Mesenteric fat pad (tissue), 1 donor: ENCODE measurements at places on chromosomes 5 and 9. TPM values are rescaled to one million over a fixed set of nuclear protein-coding genes. Genes with fewer than 3 reads are reported as not detected.
A peak's percentile ranks its signal among the peaks of the same experiment; 100 is the strongest.

- no peak for DNase-seq
These were observed 76.0 kb upstream of the PIP5K1B start for GRCh38 chr9:68629042-68629441.

The SPATA31C1 gene
- not detected for total RNA-seq

DNA sequence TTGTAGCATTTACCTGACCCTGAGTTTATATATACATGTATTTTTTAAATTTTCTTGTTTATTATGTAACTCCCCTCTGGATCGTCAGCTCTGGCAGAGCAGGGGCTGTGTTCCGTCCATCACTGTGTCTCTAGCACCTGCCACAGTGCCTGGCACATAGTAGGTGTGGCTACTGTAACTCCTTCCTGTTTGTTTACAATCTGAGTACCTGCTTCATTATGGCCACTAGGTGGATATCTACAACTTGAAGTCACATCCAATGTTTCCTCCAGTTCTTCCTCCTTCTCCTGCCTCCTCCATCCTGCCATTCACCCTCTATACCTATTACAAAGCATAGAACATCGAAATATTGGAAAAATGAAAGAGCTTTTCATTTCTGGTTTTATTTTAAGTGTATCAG is 14.2 kb upstream of the PPP1R2B start:
- no peak for DNase-seq

GRCh38 chr9:118529624-118530214 is 825.5 kb downstream of the TLR4 start:
- no peak for DNase-seq

GRCh38 chr5:173785400-173785799 is 102.7 kb upstream of the CPEB4 start:
- DNase-seq, result no peak

GRCh38 chr9:93114169-93114983 is 18.4 kb downstream of the CARD19 start:
- peak; percentile 76 for DNase-seq

The ERCC8 gene
- 8.0 TPM for total RNA-seq

The GPSM1 gene
- total RNA-seq, result 11.0 TPM

DNA sequence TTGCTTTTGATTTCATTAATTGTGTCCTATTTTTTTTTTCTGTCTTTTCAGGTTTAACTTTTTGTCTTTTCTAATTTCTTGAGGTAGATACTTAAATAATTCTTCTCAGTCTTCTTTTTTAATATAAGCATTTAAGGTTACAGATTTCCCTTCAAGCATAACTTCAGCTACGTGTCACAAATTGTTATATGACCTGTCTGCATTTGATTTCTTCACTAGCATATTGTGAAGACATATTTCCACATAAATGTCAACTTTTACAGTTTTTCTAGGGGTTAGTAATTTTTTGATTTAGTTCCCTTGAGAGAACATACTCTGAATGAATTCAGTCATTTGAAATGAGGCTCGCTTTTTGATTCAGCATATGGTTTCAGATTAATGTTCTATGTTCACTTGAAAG is 35.6 kb downstream of the RASA1 start:
- DNase-seq, result no peak

DNA sequence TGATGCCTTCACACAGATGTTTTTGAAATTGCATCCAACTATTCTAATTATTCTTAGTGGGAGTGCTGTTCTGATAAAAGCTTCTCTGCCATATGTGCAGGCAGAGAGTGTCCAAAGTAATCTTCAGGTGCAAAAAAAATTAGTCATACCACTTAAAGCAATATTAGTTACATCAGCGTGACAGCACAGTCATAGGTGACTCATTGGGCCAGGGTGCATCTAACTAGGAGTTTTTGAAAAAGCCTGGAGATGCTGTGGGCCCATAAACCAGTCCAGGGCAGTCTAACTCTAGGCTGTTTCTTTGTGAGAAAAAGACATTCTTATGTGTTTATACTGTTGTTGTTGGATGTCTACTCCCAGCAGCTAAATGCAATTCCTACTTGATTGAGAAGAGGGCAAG is 33.0 kb upstream of the C6 start:
- DNase-seq, result no peak

GRCh38 chr5:88979244-88979643 is 96.3 kb upstream of the MEF2C start:
- no peak for DNase-seq

DNA sequence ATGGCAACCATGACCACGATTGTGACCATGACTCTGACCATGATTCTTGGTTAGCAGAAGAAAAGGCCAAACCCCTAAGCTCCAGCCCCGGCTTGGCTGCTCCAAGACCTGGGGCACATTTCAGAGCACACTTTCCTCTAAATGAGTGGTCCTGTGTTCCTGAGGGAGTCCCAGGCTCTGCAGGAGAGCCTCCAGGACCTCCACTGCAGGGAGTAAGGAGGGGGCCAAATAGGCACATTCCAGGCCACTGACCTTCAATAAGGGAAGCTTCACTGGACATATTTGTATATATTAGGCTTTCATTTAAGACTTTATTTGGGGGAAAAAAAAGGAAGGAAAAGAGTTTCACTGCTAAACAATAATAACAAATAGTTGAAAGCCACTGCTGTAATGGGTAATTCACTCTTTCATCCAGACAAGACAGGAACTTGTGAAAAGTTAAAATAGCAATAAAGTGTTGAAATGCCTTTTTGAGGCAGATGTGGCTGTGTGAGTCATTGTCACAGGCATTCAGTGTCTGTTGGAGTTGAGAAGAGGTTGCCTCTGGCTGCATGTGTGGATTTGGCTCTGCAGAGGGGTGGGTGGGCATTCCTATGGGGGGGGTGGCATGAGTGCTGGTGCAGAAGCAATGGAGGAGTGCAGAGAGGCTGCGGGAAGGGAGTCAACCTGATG is 63.9 kb upstream of the TGFBR1 start:
- no peak for DNase-seq

DNA sequence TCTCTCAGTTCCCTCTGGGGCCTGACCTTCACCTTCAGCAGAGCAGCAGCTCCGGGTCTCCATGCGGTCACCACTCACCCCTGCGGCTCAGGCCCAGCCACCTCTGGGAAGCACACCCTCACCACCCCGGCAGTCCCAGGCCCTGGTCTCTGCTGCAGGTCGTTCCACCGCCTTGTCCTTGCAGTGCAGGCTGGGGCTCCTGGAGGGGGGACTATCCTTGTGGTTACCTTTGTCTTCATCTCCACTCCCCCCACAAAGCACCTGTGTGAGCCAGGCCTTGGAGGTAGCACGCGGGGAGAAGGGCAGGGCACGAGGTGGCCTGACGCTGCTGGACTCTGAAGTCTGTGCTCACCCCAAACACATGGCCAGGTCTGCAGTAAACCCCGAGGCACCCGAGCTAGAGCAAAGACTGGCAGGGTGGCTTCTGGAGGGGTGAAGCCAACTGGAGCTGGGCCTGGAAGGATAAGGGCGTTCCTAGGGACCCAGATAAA is 33.2 kb upstream of the RXRA start:
- DNase-seq, result no peak

The DYNC2I2 gene
- 9.8 TPM for total RNA-seq

DNA sequence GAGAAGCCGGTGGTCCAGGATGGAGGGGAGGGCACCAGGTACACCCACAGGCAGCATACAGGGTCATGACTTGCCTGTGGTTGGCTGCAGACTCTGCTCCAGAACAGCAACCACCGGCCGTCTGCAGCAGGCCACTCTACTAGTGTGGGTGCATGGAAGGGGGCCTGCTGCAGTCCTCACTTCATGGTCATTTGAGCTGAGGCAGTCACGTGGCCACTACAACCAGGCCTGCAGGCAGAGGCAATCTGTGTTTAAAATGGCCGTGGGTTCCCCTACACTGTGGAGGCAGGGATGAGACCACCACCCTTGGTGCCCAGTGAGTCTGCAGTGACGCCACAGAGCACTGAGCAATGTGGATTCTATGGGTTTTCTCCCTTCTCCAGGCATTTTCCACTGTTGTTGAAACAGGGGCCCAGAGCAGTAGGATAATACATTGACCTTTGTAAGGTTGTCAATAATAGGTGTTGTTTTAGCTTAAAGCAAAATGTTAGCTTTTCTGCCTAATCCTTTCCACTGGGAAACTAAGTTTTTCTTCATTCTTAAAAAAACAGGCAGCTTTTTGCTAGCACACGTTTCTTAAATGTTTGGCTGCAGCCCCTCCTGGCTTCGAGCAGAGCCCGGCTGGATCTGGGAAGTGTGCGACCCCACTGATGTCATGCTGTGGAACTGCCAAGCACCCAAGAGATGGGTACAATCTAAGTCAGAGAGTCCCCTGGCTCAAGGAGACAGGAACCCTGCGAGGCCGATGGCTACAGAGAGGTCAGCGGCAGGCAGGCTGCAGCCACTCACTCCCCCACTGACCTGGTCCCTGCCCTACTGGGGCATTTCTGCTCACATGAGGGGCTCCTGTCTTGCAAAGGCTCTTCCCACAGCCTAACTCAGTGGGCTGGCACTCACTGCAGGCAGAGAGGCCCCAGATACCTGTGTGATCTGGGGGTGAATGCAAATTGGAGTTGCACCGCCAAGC is 21.2 kb downstream of the GADD45G start:
- DNase-seq, result no peak

The SLC6A18 gene
- not detected for total RNA-seq

The BTNL3 gene
- 0.29 TPM for total RNA-seq

DNA sequence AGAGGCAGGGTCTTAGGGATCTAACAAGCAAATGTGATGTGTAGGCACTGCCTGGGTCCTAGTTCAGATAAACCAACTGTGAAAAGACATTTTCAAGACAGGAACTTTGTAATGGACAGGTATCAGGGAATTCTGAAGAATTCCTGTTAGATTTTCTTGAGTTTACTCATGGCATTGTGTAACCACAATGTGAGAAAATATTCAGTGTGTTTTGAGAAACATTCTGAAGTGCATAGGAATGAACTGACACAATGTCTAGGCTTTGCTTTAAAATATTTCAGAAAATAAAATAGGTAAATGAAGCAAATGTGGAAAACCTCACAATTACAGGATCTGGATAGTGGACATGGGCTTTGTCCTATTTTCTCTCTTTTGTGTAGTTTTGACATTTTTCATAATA is 15.2 kb upstream of the AFAP1L1 start:
- no peak for DNase-seq

DNA sequence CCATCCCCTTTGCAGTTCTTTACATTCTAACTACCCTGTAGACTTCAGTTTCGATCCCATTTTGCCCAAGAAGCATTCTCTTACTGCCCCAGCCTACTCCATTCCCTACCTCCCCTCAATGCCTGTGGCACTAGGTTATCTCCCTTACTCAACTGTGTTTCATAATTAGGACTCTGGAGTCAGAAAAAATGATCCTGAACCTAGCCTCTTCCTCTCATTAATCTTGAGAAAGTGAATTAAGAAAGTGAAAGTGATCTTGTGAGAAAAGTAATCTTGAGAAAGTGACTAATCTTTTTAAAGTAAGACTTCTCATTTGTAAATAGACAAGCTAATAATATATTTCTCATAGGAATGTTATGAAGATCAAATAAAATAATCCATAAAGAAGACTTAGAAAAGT is 444.0 kb upstream of the TRPC7 start:
- no peak for DNase-seq

GRCh38 chr5:169696621-169697510 is 59.8 kb downstream of the DOCK2 start:
- DNase-seq, result no peak

The FAT2 gene
- 0.51 TPM for total RNA-seq

GRCh38 chr5:131406975-131407638 is 143.3 kb downstream of the CDC42SE2 start:
- DNase-seq, result no peak

DNA sequence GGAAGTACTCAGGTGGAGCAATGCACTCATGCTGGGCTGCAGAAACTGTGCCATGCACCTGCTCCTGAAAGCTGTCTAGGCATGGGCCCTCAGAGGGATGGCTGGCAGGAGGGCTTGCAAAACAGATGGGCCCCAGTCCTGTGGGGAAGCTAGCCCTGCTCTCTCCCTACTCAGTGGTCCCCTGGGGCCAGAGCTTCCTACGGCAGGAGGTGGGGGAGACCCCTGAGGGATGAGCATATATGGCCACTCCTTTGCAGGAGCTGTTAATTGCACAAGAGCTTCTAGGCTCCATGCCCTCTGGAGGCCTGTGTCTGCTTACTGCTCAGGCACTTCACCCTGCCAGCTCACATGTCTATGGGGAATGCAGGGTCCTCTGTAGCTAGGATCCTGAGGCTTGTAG is 545.3 kb upstream of the PTPRD start:
- no peak for DNase-seq

- DNase-seq, result no peak
These were observed 50.2 kb upstream of the LMX1B start for GRCh38 chr9:126563556-126563955.

GRCh38 chr9:80376180-80376579 is 804.4 kb downstream of the TLE4 start:
- no peak for DNase-seq

- DNase-seq, result peak; percentile 71
These were observed 269.0 kb downstream of the GADD45G start for GRCh38 chr9:89873801-89874200.

GRCh38 chr5:32869216-32869615 is 158.1 kb downstream of the NPR3 start:
- no peak for DNase-seq

DNA sequence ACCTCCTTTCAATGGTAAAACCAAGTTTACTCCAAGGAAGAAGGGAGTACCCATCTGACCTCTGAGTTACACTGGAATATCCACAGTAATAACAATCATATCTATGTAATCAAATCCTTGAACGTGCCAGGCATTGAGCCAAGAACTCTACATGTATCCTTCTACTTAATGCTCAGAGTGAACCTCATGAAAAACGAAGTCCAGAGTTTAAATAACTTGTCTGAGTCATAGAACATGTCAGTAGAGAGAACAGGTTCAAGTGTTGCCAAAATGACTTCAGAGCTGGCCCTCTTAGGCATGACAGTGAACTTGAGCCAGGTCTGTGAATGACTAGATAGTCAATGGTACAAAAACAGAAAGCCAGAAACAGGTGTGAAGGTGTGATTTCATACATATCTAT is 164.1 kb upstream of the ZNF618 start:
- DNase-seq, result no peak

The EMB gene
- 49.1 TPM for total RNA-seq

- DNase-seq, result no peak
These were observed 59.2 kb downstream of the TNC start for GRCh38 chr9:115058684-115059315.

The CCNB1 gene
- total RNA-seq, result 4.9 TPM
